SK-N-SH treated with all-trans-retinoic acid at 6 μM for 48 hours (cell line): ENCODE measurements at places on chromosomes 5 and 9.

GRCh38 chr9:3277200-3277599, 248.6 kb downstream of the RFX3 start:
- ATAC-seq, result no peak

DNA sequence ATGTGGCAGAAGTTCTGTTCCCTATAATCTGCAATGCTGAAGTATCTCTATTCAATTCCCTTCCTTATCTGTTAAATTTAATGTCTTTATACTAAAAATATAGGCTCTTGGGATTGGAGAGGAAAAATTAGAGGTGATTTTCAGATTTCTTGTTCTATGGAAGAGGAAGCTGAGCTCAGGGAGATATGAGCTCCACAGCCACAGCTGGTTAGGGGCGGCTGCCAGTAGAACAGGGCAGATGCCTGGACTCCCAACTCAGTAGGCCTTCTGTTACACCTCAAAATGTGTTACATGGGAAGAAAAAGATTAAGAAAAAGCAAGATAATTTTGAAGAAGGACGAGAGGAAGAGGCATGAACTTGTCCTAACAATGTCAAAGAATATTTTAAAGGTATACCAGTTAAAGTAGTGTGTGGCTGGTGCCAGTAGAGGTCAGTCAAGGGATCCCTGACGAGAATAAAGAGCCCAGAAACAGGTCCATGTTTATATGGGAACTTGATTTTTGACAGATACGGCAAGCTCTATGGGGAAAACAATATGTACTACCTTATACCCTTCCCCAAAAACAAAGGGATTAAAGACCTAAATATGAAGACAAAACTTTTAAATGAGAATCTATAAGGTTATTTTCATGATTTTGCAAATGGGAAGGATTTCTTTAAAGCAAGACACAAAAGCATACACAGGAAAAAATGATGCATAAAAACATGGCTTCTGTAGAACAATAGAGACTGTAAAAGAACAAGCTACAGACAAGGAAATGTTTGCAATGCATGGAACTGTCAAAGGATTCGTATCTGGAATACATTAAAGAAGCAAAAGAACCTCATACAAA, 28.7 kb downstream of the DNAJC21 start:
- ATAC-seq, result peak; percentile 93

GRCh38 chr5:141917760-141918159, 5.9 kb upstream of the DELE1 start:
- no peak for ATAC-seq

DNA sequence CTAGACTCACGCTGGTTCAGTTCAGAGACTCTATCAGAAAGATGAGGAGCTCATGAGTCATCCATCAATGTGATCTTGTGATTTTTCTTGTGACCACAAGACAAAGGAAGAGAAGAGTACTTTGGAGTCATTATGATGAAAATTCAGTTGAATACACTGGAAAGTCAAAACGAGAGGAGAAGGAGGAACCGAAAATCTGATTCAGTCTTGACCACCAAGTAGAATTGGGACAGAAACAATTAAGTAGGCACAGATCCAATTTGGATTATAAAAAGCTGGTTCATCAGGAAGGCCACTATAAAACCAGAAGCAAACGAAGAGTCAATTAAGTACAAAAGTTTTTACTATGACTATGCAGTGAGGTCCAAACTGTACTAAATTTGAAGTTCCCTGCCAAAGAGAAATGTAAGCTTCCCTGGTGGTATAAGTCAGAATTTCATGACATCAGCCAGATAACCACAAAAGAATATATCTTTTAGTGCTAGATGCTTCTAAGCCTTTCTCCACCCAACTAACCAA, 90.9 kb downstream of the THBS4 start:
- peak; percentile 45; the same call in 2 of the 3 replicates for ATAC-seq
